ENCODE measurements at places on chromosomes 16 and 17. TPM values are rescaled to one million over a fixed set of nuclear protein-coding genes. Genes with fewer than 3 reads are reported as not detected.

The KIF2B gene
- not detected for total RNA-seq

The TOX3 gene
- total RNA-seq = 39.2 TPM

The ITGB4 gene
- 1.4 TPM for total RNA-seq

The KRT28 gene
- total RNA-seq = not detected

The MRM1 gene
- 5.4 TPM for total RNA-seq

The ERAL1 gene
- total RNA-seq = 64.4 TPM

The ADAP2 gene
- total RNA-seq = 2.2 TPM

The KRTAP2-1 gene
- total RNA-seq = not detected

The PRM1 gene
- not detected for total RNA-seq

The TADA2A gene
- total RNA-seq = 31.0 TPM

The MYO15B gene
- 23.7 TPM for total RNA-seq

GRCh38 chr16:56764835-56765234 is 34.9 kb downstream of the NUP93 start:
- DNase-seq = no peak

GRCh38 chr16:35221482-35222185 is 1762.2 kb downstream of the TP53TG3F start:
- no peak for DNase-seq

DNA sequence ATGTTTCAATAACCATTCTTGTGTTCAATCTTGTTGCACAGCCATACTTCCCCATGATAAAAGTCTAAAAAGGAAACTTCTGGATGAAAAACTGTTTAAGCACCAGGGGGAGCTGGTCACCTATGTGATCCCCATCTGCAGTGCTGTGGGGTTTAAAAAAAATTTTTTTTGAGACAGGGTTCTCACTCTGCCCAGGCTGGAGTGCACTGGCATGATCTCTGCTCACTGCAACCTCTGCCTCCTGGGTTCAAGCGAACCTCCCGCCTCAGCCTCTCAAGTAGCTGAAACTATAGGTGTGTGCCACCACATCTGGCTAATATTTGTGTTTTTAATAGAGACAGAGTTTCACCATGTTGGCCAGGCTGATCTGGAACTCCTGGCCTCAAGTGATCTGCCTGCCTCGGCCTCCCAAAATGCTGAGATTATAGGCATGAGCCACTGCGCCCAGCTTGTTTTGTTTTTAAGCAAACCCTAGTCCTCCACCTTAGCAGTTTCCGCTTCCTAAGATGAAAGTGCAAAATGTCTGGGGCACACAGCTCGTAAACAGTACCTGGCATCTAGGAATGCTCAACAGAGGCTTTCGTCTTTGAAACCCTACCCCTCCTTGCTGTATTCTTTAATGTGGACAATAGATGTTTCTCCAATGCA is 25.4 kb downstream of the DNAJA2 start:
- DNase-seq = peak; percentile 27

DNA sequence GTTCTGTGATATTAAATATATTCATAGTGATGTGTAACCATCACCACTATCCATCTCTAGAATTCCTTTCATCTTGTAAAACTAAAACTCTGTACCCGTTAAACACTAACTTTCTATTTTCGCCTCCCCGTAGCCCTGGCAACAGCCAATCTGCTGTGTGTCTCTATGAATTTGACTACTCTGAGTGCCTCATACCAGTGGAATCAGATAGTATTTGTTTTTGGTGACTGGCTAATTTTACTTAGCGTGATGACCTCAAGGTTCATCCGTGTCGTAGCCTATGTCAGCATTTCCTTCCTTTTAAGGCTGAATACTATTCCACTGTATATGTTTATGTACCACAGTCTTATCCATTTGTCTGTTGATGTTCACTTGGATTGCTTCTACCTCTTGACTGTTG is 18.2 kb downstream of the CHD9 start:
- no peak for DNase-seq

- peak; percentile 53 for DNase-seq
These were observed 6.0 kb upstream of the TBC1D3B start for GRCh38 chr17:36182176-36183000.

GRCh38 chr17:34579979-34580684 is 750 bp downstream of the TMEM132E start:
- no peak for DNase-seq

DNA sequence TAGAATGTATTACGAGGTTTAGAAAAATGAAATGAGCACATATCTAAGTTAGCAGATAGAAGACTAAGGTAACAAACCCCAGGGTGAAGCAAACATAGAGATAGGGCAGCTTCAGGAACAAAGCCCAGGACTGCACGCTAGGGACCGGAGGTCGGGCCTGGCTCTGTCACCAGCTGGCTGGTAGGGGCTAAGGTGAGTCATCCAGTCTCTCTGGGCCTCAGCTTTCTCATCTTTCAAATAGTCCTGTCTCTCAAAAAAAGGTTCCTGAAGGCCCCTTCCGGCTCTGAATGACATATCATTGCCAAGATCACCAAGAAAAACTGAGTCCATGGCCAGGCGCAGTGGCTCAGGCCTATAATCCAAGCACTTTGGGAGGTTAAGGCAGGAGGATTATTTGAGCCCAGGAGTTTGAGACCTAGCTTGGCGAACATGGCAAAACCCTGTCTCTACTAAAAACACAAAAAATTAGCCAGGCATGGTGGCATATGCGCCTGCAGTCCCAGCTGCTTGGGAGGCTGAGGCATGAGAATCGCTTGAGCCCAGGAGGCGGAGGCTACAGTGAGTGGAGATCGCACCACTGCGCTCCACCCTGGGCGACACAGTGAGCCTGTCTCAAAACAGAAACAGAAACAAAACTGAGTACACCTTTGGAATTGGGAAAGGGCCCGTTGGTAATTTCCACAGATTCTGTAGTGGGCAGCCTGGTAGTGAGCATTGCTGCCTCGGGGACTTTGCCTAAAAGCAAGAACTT is 26.0 kb downstream of the PKD1L3 start:
- no peak for DNase-seq

DNA sequence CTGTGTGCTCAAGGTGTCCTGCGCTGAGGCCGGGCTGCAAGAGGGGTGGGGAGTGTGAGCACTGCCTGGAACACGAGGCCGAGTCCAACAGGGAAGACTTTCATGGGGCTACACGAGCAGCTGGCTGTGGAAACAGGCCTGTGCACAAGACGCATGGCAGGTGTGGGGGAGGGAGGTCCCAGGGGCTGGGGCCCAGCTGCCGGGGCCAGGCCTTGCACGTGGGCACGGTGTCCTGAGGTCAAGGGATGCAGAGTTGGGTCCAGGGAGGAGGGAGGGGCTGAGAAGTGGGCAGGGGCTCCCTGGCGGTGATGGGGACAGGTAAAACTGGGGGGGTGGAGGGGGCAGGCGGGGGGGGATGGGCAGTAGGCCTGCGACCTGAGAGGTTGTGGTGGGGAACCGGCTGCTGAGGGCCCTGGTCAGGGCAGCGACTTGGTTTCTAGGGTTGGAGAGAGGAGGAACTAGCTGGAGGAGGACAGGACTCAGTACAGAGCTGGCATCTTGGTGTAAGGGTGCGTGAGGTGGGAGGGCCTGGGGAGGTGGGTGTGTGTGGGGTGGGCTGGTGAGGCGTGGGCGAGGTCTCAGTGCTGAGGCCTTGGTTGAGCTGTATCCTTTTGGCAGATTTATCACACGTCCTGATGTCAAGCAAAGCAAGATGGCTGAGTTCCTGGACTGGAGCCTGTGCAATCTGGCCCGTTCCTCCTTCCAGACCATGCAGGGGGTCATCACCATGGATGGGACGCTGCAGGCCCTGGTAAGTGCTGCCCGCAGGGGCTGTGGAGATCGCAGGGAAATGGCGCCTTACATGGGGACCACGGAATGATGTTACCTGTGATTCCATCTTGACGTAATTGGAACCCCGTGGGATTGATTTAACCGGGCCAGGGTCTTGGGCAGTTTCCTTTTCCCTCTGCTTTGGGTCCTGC is 29.4 kb downstream of the TBCD start:
- no peak for DNase-seq

- DNase-seq = no peak
These were observed 37.2 kb upstream of the CCNF start for GRCh38 chr16:2392025-2392424.

DNA sequence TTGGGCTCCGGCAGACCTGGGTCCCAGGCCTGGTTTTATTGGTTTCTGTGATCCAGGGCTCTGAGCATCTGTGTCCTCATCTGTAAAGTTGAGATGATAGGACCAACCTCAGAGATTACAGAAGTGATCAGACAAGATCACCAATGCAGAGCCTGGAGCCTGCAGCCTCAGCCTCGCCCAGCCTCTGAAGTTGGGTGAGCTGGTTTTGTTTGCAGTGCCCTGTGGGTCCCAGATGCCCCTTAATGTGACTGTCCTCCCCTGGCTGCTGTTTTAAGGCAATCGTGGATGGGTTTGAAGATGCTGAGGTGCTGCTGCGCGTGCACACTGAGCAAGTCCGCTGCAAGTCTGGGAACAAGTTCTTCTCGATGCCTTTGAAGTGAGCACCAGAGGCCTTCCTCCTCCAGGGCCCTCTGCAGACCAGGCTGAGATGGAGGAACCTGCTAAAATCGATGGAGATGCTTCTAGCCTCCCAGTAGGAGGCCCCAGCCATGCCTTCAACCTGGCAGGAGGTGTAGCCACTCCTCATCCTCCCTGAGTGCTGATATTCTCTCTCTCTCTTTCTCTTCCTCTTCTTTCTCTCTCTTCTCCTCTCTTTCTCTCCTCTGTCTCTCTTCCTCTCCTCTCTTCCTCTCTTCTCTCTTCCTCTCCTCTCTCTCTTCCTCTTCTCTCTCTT is 5.6 kb upstream of the MMP15 start:
- DNase-seq = no peak

DNA sequence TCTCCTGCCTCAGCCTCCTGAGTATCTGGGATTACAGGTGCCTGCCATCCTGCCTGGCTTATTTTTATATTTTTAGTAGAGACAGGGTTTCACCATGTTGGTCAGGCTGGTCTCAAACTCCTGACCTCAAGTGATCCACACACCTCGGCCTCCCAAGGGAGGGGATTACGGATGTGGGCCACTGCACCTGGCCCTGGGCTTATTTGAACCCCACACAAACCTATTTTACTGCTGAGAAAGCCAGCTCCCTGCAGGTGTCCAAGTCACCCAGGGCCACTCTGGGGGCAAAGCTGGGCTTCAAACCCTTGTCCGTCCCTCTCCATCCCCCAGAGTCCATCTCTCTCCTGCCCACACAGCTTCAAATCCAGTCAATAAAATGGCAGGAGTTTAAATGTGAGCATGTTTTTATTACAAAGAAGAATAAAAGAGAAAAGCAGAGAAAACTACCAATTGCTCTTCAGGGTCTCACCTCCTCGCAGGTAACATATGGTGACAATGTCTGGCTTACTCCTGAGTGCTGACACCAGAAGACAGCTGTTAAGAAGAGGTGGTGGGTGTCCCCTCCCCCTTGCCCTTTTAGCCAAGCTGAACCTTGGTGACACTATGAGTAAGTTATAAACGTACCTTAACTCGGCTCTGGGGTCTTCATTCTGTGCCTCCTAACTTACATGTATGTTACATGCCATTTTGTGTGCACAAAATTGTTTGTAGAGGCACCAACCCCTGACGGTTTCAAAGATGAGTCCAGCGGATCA is 45.4 kb downstream of the LAT start:
- DNase-seq = no peak

GRCh38 chr16:23357761-23358290 is 55.7 kb downstream of the SCNN1B start:
- no peak for DNase-seq

GRCh38 chr16:53126390-53126789 is 71.6 kb downstream of the CHD9 start:
- no peak for DNase-seq

GRCh38 chr17:34703533-34703932 is 124.2 kb downstream of the TMEM132E start:
- DNase-seq = peak; percentile 69

DNA sequence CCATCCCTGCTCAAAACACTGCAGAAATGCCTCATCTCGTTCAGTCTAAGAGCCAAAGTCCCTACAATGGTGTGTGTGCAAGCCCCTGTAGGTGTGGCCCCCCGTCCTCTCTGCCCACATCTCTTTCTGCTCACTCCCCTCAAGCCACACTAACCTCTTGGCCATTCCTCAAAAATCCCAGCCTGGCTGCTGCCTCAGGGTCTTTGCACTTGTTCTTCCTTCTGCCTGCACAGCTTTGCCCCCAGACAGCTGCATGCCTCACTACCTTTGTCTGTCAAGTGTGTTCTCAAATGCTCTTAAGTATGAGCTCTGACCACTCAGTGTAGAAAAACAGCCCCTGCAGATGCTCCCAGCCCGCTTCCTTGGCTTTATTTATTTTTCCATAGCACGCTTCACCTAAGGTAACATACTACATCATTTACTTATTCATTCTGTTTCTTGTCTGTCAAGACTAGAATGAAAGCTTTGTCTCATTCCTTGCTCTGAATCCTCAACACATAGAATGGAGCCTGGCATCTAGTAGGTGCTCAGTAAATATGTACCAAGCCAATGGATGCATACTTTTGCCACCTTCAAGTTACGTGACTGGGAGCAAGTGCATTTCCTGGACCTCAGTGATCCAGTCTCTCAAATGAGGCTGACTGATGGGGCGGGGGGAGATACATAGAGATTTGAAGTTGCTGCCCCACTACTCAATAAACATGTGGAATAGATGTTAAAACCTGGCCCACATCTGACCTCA is 38.1 kb downstream of the RAI1 start:
- no peak for DNase-seq

- DNase-seq = no peak
These were observed 7.0 kb downstream of the CBFA2T3 start for GRCh38 chr16:88970050-88970449.

DNA sequence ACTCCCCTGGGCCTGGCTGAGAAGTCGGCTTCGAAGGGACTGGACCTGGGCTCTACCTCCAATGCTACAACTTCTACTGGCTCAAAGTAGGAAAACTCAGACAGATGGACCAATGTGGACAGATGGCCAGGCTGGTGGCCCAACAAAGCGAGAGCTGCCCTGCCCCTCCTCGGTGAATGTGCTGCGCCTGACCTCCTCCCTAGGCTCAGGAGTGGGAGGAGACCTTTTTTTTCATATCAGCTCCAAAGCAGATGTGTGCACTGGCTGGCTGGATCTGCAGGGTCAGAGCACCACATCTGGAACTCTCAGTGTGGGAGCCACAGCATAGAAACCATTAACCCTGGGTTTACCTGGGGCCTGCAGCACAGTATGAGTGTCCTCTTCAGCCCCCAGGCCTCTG is 20.8 kb downstream of the ATP6V0D1 start:
- no peak for DNase-seq

- no peak for DNase-seq
These were observed 11.3 kb upstream of the MLLT6 start for GRCh38 chr17:38693700-38694329.

DNA sequence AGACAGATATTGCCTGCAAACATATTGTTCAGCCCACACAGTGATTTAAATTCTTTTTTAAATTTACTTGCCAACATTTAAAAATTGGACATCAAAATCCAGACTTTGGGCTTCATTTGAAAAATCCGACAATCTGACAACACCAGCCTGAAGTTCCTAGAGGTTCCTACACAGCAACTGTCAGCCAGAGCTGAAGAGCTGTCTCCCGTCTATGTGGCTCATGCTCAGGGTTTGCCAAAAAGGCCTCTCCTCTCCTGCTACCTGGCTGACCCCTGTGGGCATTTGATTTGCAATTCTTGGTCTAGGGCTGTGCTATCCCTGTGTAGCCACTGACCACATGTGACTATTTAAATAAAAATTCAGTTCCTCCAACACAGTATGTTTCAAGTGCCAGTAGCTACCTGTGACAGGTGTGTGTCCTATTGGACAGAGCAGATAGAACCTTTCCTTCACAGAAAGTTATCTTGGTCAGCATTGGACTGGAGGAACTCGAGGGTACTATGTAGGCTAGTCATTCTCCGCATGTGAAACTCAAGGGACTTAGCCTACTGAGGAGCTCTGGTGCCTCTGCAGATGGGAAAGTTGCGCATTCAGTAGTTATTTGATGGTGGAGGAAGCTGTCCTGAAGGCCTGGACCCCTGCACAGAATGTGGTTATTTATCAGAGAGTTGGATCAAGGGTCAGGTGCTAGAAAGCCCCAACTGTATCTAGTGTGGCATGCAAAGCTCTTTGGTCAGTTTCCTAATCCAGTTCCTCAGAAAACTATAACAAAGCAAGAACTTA is 2.7 kb downstream of the LYRM1 start:
- DNase-seq = no peak
